ENCODE measurements at places on chromosomes 1 and 21. TPM values are rescaled to one million over a fixed set of nuclear protein-coding genes. Genes with fewer than 3 reads are reported as not detected.

- DNase-seq, result no peak
- H3K4me1 ChIP-seq, result no peaks in the 10 kb centered on the region
- H3K4me3 ChIP-seq, result no peak overlapping the region
- no peak overlapping the region for H3K27ac ChIP-seq
These were observed 67.6 kb upstream of the GUCA2B start for GRCh38 chr1:42085596-42085995.

KRTAP11-1 gene
- total RNA-seq, result not detected

ICOSLG gene
- 3.6 TPM for total RNA-seq

BEND5 gene
- total RNA-seq, result 3.7 TPM

LEPROT gene
- 34.5 TPM for total RNA-seq
